Activated CD4-positive, CD25-positive, alpha-beta regulatory T cell (primary cell): ENCODE measurements at places on chromosomes 1 and 21.

GRCh38 chr1:200628223-200628881, 7.8 kb upstream of the KIF14 start:
- no peak for DNase-seq

- DNase-seq: no peak
Measured at GRCh38 chr1:26697978-26698849, 2.4 kb downstream of the ARID1A start.

- no peak for DNase-seq
Measured at GRCh38 chr1:160251011-160251410, 11.3 kb downstream of the DCAF8 start.

DNA sequence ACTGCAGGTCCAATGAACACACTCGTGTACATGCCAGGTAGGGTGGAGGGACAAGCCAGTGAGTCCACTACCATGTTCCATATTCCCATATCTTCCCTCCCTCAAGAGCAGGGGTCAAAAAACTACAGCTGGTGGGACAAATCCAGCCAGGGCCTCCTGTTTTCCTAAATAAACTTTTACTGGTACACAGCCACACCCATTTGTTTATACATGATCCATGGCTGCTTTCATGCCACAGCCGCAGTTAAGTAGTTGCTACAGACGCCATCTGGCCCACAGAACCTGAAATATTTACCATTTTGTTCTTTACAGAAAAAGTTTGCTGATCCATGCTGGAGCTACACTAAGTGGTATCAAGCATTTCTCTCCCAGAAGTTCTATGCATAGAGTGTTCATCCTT, 42.4 kb downstream of the CASQ2 start:
- no peak for DNase-seq

GRCh38 chr1:110235834-110236682, 25.9 kb downstream of the KCNC4 start:
- no peak for DNase-seq

DNA sequence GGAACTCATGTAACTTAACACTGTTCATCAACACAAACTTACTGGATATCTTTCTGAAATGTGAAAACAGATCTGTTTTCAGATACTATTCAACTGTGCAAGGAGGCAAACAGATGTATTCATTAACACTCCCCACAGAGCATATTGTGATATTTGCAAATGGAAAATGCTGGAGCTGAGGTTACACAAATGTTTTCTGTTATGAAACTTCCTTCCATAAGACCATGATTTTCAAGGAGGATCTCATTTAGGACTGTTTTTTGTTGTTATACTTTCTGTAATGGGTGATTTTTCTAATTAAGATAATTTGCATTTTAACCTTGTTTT, 56.1 kb downstream of the GABPA start:
- no peak for DNase-seq

- DNase-seq: no peak
Measured at GRCh38 chr1:113192242-113192641, 119.2 kb downstream of the LRIG2 start.

DNA sequence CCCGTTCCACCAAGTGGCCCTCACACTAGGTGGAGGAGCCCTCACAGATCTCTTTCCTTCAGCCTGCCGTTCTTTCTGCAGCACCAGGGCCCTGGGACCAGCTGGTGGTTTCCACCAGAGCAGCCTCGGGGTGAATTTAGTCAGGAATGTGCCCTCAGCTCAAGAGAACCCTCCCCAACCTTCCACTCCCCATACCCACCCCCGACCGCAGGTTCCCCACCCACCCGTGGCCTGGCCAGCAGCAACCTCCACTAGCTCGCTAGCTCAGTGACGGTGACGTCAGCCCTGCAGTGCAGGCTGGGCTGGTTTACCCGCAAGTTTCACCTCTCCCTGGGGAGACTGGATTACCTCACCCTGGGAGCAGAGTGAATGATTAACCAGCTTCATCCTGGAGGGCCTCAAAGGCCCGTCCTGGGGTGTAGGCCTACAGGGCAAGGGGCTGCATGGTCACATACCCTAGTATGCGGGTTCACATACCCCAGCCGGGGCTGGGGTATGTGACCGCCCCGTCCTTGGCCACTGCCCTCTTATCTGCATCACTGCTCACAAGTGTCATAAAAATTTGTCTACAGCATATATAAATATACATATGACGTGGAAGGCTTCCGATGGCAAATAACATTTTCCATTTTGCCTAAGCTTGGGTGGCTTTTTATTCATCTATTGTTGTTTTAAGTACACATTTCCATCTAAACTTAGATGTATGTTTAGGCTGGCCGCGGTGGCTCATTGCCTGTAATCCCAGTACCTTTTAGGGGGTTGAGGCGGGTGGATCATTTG, 24.5 kb downstream of the ELF3 start:
- no peak for DNase-seq

- DNase-seq: no peak
Measured at GRCh38 chr1:173444757-173445156, 32.4 kb upstream of the PRDX6 start.

- DNase-seq: no peak
Measured at GRCh38 chr1:160713161-160713560, 1.5 kb upstream of the CD48 start.

- DNase-seq: no peak
Measured at GRCh38 chr1:212926372-212926771, 24.0 kb upstream of the VASH2 start.

DNA sequence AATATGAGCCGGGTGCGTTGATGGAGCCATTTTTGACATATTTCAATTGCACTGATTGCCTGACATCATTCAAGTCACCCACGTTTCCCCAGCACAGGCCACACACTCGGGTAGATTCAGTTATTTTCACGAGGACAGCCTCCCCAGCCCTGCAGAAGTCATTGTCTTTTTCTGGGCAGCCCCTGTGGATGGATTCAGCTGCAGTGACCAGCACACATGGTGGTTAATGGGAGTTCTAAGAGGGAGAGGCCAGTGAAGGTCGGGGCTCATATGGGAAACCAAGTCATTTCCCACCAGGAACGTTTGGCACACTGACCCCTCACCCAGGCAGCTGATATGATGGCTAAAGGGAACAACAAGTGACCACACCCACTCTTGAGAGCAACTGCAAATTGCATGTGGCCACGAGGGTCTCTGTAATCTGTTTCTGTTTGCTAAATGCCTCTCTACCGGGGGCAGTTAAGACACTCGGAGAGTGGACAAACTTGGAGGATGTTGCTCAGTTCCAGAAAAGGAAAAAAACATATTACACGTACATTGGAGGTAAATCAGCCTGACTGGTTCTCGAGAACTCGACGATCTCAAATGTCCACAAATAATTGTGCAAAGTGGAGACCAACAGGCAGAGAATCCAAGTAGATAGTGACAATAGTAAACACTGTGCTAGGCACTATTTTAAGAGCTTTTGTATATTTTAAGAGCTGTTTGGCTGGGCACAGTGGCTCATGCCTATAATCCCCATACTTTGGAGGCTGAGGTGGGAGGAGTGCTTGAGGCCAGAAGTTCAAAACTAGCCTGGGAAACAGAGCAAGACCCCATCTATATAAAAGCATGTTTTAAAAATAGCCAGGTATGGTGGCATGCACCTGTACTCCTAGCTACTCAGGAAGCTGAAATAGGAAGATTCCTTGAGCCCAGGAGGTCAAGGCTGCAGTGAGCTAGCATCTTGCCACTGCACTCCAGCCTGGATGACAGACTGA, 167.2 kb upstream of the IRF2BP2 start:
- no peak for DNase-seq

- no peak for DNase-seq
Measured at GRCh38 chr1:7586031-7586941, 184.8 kb upstream of the VAMP3 start.

- DNase-seq: no peak
Measured at GRCh38 chr1:187477103-187477502, 648.4 kb downstream of the PLA2G4A start.

GRCh38 chr1:232457595-232457994, 172.3 kb downstream of the SIPA1L2 start:
- no peak for DNase-seq

DNA sequence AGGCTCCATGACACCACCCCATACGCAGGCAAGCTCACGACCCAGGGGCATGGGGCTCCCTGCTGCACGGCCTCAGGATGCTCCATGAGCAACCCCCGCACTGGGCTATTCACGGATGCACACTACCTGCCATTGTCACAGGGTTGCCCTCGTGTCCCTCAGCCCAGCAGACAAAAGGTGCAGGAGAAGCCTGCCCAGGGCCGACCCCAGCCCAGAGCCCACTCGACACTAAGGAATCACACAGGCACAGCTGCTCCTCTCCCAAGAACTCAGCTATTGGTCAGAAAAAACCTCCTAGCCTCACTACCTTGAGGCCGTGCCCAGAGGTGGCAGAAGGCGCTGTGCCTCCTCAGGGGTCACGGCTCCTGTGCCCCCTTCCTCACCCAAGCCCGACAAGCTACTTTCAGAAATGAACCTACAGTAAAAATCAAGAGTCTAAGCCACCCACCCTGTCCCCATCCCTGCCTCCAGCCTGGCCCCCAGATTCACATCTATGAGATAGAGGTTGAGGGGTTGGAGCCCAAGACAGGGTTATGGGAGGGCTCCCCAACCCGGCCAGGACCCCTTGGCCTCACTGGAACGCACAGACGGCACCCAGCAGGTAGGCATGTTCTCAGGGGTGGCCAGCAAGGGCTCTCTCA, 6.4 kb upstream of the SPATC1L start:
- DNase-seq: no peak

GRCh38 chr1:112006416-112007025, 17.1 kb upstream of the KCND3 start:
- no peak for DNase-seq

GRCh38 chr1:44820328-44821239, 12.3 kb downstream of the BTBD19 start:
- DNase-seq: no peak

DNA sequence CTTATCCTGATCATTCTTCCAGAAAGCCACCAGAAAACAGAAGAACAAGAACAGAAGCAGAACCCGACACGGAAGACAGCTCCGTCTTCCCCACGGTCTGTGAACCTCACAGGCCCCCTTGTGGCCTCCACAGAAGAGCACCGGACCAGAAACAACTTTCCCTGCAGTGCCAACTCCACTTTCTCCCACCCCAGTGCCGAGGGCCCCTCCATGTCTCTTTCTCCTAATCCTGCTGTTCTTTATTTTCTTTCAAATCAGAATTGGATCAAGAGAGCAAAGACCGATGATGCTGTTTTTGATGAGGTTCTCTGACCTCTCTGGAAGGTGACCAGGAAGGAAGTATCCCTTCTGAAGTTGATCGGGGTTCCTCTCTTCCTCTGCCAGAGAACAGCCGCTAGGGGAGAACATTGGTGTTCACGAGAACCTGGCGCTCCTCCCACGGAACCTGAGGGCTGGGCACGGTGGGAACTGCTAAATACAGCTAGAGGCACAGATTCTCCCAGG, 58.9 kb upstream of the CTTNBP2NL start:
- DNase-seq: no peak

DNA sequence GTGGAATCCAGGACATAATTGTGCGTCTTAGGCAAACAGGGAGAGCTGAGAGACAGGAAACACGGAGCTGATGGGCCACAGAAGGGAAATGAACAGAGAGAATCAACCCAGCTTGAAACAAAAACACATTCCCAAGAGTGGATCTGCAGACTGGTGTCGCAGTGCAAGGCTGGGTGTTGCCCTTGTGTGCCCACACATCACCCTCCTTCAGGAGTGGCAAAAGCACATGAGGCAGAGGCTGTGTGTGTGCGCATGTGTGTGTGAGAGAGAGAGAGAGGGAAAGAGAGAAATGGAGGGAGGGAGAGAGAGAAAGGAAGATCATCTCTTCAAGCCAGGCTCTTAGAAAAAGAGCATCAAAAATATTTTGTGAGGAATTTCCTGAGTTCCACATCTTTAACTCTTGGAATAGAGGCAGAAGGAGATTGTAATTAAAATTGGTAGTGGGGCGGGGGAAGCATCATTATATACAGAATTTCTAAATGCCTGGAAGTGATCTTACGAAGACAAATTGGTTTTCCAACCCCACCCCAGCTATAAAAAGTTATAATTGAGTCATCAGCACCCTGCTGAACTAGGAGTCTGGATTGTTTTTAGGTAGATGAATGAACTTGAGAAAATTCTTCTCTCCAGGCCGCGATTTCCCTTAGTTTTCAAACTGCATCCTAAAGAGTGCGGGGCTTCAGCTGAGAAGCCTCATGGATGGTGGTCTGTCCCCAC, 480.7 kb downstream of the NPHP4 start:
- DNase-seq: no peak

DNA sequence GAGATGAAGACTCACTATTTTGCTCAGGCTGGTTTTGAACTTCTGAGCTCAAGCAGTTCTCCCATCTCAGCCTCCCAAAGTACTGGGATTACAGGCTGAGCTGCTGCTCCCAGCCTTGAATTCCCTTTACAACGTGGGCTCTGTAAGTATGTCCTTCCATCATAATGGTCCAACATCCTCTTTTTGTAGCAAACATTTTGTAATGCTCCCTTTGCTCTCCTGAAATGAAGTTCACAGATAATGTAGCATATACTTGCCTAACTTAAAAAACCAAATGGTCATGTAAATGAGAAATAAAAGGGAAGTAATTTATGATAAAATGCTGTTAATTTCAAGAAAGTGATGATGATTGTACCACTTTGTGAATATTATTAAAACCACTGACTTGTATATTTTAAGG, 30.5 kb upstream of the THEM4 start:
- DNase-seq: no peak
